ENCODE measurements at places on chromosomes 3 and 15. TPM values are rescaled to one million over a fixed set of nuclear protein-coding genes. Genes with fewer than 3 reads are reported as not detected.

The CLDND1 gene
- total RNA-seq: 97.8 TPM

The ANO10 gene
- 53.9 TPM for total RNA-seq

The VEPH1 gene
- total RNA-seq: 2.7 TPM

The GPR171 gene
- 0.53 TPM for total RNA-seq

The CD86 gene
- 5.6 TPM for total RNA-seq

The ILDR1 gene
- total RNA-seq: 18.4 TPM

- no peak for DNase-seq
Observed at GRCh38 chr15:96392380-96393208, 62.1 kb downstream of the NR2F2 start.

DNA sequence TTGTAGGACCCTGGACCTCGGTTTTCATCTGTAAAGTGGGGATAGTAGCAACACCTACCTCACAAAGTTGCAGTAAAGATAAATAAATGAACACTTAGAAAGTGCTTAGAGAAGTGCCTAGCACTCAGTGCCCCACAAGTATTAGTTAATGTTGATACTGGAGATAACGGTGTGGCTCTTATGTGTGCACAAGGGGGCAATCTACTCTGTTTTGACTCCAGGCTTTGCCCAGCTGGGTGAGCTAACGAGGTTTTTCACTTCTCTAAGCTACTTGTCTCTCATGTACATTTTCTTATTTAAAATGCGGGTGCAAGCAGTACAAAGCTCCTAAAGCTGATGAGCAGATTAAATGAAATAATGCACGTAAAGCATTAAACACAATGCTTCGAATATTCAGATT, 193.5 kb upstream of the ICE2 start:
- no peak for DNase-seq

- DNase-seq: no peak
Observed at GRCh38 chr15:92339361-92339760, 54.3 kb upstream of the ST8SIA2 start.

DNA sequence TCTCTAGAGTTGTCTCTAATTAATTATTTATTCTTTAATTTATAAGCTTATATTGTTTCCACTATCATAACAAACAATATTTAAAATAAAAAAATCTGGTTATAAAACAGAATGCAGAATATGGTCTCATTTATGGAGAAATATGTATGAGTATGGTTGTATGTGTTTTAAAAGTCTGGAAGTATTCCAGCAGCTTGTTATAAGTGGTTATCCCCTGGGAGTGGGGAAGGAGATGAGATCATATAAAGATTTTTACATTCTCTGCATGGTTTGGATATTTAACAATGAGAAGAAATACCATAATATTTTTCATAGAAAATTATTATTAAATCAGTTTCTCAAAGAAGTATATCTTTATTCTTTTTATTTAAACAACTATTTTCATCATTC, 135.4 kb upstream of the MB21D2 start:
- no peak for DNase-seq

DNA sequence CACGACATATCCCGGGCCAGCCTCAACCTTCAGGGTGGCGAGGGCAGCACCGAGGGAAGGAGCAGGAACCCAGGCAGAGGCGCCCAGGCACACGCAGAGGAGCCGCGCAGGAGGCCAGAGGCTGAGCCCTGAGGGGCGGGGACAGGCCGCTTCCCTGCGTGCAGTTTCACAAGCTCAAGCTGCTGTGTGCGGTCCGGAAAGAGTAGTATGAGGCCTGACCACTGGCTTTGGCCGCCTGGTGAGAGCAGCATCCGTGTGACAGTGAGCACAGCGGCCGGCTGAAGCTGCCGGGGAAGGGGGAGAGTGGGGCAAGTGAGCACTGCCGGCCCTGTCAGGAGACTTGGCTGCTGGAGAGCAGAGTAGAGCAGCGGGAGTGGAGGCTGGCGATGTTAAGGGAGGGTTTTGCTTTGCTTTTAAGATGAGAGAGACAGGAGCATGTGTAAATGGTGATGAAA, 8.7 kb downstream of the ZDHHC19 start:
- DNase-seq: no peak

DNA sequence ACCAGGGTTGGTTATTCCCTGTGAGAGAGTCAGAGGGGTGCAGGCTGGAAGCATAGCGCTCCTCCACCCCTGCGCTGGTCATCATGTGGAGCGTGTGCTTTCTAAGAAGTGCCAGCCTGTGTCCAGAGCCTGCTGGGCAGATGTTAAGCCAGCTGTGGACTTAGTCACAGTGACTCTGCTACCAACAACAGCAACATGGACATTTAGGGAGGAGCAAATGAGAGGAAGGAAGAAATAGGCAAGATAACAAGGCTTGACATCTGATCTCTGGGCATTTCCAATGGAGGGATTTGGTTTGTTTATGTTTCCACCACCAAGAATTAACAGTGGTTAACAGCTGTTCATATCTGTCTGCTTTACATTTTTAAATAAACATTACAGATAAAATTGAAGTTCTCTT, 36.4 kb upstream of the MYZAP start:
- no peak for DNase-seq

GRCh38 chr3:49703443-49703927, 14.1 kb downstream of the RNF123 start:
- DNase-seq: peak; percentile 65

- no peak for DNase-seq
Observed at GRCh38 chr3:195443391-195443989, 670 bp upstream of the ACAP2 start.

DNA sequence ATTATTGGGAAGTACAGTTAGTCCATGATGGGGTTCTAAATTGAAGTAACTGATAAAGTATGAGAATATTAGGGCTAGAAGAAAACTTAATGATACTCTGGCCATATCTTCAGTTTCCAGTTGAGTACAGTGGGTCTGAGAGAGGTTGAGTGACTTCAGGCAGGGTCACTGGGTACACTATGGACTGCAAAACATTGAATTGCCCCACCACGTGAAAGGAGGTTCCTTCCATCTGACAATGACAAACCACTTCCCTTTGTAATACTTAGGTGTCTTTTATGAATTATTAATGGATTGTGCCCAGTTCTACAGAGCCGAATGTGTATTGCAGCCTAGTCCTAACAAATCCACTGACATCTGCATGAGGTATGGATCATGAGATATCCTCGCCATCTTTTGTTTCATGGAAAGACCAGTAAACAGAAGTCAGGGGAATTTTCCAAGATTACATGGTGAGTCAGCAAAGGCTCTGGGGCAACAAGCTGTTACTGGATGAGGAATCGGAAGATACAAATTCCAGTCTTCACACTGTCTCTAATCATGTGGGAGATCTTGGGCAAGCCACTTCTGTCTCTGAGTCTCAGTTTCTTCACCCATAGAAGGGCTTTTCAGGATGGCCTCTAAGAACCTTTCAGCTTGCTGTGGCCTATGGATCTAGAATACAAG, 66.5 kb upstream of the BCL6 start:
- no peak for DNase-seq
